ENCODE measurements at places on chromosomes 11 and 22.

DNA sequence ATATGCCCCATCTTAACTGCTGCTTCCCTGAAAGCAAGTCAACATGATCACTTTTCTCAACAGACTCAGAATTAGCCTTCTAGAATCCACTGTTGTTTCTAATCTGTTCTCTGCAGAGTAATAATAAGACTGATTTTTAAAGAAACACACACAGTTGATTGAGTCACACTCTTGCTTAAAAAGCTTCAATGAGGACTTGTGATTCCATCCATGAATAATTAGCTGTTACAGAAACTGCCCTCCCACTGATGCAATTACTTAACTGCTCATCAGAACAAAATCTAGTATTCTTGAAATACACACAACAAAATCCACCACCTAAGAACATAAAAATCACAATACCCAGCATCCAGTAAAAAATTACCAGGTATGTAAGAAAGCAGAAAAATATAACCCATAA, 100.5 kb upstream of the TIMP3 start:
- no peak for DNase-seq

GRCh38 chr11:4704054-4704789, at the start of gene MMP26:
Gene MMP26, plus strand, starts transcription at chr11:4704784.
- peak; percentile 15 for DNase-seq

- DNase-seq, result peak; percentile 90
These were observed 1.5 kb upstream of the KLHDC7B start for GRCh38 chr22:50544078-50544745.

DNA sequence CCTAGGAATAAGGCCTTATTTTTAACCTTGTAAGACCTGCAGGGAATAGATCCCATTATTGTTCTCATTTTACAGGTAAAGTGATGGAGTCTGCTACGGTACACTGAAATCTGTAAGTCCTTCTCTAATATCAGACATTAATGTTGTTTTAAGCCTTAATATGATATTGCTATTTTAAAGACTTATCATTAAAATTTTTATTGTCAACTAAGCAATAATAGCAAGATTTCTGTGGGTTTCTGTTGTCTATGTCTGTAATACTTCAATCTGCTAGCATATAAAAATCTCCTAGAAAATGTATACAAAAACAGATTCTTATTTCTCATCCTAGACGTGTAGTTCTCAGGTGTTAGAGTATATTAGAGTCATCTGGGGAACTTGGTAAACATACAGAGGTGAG, 317.5 kb upstream of the TENM4 start:
- no peak for DNase-seq

DNA sequence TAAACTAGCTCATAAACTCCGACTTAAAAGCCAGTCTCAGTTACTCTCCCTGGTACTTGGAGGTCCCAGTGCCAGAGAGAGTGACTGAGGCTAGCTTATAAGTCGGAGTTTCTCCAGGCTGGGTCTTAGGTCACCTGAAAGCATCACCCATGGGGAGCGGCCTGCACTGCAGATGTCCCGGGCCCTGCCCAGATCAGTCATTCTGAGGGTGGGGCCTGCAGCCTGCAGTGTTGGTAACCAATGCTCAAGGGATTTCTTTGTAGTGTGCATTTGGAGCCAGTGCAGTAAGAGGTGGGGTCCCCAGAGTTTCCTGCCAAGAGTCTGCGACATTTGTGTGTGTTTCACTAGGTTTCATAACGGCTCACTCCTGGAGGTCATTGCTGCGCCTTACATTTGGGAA, 14.8 kb downstream of the TAB1 start:
- DNase-seq, result no peak

- no peak for DNase-seq
These were observed 624.5 kb upstream of the CHORDC1 start for GRCh38 chr11:90847268-90847886.

GRCh38 chr11:85848006-85848405, 7.2 kb upstream of the CCDC83 start:
- DNase-seq, result no peak

DNA sequence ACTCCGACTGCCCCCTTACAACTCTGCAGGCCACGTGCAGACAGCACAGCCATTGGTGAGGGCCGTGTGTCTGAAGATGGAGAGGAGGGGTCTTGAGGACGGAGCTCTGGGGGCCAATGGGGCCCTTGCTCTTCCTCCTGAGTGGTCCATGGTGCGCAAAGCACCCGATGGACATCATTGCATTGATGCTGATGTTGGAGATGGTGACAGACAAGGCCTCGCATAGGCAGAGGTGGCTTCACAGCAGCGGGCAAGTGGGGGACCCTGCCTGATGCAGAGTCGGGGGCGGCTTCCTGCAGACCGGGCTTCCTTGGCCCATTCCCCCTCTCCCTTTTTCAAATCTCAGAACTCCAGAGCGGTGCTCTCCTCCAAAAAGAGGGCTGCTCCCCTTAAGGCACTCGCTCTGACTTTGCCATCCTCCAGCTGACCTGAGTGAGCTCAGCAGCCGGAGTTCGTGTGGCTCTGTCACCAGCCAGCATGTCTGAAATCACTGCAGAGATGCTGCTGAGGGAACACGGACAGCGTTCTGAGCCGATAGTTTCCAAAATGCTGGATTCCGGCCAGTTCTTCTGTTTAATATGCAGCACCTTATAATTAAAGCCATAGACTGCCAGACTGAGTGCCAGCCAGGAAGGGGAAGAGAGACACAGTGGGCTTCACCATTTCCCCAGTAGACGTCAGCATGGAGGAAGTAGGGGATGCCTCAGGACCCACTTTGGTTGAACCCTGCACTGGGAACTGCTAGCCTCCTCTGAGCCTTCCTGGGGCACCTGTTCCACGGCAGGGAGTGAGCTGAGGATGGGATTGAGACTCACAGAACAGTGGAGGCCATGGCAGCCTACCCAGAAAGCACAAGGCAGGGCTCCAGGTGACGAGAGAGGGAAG, 278.2 kb downstream of the BRD1 start:
- no peak for DNase-seq

DNA sequence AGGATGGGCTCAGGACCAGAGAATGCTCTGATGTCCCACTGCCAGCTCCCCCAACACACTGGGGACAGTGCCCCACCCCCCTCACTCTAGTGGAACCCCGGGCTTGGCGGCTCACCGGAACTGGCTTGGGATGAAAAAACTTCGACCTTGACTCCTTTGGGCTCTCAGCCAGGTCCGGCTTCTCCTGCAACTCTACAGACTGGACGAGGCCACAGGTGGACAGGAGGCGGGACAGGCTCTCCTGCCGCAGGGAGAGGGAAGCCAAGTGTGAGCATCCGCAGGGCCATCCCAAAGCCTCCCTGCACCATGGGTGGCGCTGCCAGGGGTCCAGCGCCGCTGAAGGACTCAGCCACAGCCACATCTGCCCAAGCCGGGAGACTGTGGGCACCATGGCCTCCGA, 3.7 kb downstream of the RRP7A start:
- DNase-seq, result no peak

- DNase-seq, result no peak
These were observed 6.5 kb upstream of the PVALB start for GRCh38 chr22:36823186-36823839.

GRCh38 chr11:128723531-128723930, 29.7 kb downstream of the FLI1 start:
- DNase-seq, result no peak

DNA sequence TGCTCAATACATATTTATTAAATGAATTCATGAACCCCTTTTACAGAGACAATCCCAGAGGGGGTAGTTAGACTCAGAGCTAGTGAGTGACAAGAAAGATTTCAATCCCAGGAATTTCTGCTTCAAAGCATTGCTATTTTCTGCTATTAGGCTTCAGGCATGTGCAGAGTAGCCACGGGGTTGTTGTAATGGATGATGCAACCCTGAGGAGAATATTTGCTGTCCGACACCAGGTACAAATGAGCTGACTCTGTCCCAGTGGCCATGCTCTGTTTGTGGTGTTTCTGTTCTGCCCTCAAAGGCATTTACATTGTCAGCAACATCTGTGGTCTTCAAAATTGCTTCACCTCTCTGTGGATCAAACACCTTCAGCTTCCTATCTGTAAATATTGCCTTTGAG, 102.6 kb downstream of the CSNK2A3 start:
- DNase-seq, result no peak

- DNase-seq, result no peak
These were observed 122.1 kb downstream of the NAV2 start for GRCh38 chr11:19834771-19835170.

DNA sequence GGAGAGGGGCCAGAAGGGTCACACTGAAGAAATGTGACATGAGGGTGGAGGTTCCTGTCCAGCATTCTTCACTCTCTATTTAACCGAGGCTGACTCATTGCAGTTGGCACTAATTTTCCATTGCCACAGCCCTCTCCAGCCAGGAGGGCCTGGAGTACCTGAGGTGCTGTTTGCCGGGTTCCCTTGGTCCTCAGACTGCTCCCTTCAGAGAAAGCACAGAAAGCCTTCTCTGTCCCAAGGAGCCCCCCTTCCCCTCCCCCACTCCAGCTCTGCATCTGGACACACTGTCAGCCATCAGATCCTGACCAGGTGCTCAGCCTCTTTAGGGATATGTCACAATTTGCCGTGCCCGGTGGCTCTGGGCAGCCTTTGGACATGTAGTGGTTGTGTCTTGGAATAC, 3.2 kb upstream of the C11orf91 start:
- DNase-seq, result no peak

DNA sequence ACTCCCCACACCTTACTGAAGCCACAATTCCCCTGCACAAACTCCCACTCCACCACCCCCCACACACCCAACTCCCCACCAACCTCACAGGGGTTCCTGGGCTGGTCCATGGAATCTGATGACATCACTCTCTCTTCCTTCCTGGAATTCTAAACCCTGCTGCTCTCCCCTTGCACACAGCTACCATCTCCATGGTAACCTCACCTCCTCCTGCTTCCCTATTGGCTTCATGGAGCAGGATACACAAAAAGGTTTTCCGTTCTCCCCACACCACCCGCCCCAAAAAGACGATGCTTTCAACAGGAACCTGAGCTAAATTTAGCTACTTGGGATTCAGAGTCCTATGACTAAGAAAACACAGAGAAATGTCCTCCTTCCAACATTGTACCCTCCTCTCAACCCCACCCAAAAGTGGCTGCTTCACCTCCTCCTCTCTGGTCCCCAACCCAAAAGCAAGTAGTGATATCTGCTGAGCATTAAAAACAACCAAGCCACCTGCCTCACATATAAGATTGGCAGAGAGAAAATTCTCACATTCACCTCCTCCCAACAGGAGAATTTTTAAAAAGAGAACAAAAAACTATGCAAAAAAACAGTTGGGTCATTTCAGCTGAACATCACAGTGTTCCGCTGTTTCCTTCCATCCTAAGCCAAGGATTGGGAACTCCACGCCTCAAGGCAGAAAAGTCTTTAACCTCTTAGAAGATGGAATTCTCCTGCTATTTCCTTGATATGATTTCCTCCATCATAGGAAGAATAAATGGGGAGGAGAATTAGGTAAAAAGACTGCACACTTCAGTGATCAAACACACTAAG, 66.9 kb downstream of the RBFOX2 start:
- DNase-seq, result peak; percentile 35

- no peak for DNase-seq
These were observed 11.1 kb downstream of the YAP1 start for GRCh38 chr11:102121329-102121728.

DNA sequence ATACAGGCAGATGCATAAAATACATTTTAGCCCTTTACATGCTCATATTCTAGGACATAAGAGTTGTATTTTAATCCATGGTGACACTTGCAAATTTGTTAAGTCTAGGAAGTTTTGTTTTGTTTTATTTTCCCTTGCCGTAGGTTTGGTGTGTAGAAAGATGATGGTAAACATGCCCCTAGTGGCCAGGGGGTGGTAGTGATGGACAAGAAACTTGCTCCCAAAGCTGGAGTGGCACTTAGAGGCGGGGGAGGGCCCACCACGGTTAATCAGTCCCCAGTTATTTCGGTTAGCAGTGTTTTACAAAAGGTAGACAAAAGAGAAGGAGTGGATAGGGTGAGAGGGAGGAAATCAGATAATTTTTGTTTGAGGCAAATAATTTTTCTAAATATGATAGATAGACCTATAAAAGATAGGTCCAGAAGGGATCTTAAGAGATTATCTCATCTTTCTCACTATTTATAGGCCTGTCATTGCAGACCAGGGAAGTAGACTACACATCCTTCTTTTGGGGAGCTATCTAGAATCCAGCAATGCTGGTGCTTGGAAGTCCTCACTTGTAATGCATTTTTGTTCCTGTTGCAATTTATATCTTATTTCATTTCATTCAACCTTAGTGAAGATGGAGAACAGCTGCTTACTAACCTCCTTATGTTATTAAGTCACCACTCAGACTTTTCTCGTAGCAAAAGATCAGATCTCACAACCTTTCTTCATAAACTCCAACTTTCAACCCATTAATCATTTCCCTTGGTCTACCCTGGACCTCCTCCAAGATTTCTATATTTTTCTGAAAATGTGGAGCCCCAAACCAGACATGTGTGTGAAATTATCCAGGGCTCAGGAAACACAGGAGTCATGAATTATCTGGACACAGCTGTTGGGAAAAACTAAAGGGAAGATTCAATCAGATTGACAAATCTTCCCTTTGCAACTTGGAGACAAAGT, 5.9 kb upstream of the BDNF start:
- peak; percentile 46 for DNase-seq

- no peak for DNase-seq
These were observed 60.8 kb upstream of the ADSL start for GRCh38 chr22:40285513-40285912.

DNA sequence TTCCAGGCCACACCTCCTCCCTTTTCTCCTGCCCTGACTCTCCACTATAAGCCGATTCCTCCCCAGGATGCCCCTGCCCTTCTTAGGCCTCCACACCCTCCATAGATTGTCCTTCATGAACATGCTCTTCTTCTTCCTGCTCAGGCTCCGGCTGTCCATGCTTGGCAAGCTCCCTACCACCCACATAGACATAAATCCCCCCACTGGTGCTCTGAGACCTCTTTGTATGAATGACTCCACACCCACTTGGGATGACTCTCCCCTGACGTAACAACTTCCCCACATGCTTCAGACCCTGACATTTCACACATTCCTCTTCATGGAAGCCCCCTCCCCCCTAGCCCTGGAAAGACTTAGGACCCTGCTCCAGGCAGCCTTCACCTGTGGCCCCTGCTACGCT, 542.5 kb upstream of the LARGE1 start:
- no peak for DNase-seq

- DNase-seq, result peak; percentile 71
These were observed at the start of gene RAB38 for GRCh38 chr11:88174709-88175568. Gene RAB38, minus strand, starts transcription at chr11:88175443. Its CDS starts 59 bp downstream, at chr11:88175384.

DNA sequence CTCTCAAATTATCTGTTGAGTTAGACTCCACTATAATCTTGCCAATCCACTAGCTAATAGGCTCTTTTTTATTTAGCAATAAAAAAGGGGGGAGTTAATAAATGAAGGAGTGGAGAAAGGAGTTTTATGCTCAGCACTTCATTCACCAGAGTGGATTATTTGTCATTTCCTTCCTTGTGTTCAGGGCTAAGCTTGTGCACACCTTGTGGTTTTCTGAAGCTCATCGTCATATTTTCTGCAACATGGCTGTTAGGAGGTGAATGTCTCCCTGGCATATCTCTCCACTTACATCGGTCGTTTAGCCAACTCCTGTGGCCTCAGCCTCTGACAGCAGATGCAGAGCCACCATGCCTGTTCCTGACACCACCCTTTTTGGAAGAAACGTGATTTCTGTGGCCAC, 83.9 kb upstream of the MTNR1B start:
- no peak for DNase-seq

- no peak for DNase-seq
These were observed 24.2 kb upstream of the KRTAP5-6 start for GRCh38 chr11:1672613-1673350.

GRCh38 chr22:33923033-33923432, 2.8 kb upstream of the LARGE1 start:
- no peak for DNase-seq

- DNase-seq, result no peak
These were observed 9.3 kb downstream of the SMTN start for GRCh38 chr22:31090217-31091085.

- DNase-seq, result no peak
These were observed 645.8 kb downstream of the DLG2 start for GRCh38 chr11:84981301-84981700.
